ENCODE measurements at places on chromosomes 13 and 19. TPM values are rescaled to one million over a fixed set of nuclear protein-coding genes. Genes with fewer than 3 reads are reported as not detected.

GRCh38 chr13:96817336-96817941, 176.8 kb downstream of the OXGR1 start:
- H3K36me3 ChIP-seq: no peaks in the 10 kb centered on the region
- H3K4me1 ChIP-seq: no peaks in the 10 kb centered on the region
- H3K27ac ChIP-seq: no peak overlapping the region
- no peaks in the 10 kb centered on the region for H3K27me3 ChIP-seq

Gene NXNL1
- polyA plus RNA-seq: not detected

GRCh38 chr13:75194717-75195462, 287.1 kb downstream of the TBC1D4 start:
- H3K4me3 ChIP-seq: no peak overlapping the region
- DNase-seq: no peak
- H3K27me3 ChIP-seq: no peaks in the 10 kb centered on the region
- H3K36me3 ChIP-seq: no peaks in the 10 kb centered on the region
- no peak overlapping the region for H3K27ac ChIP-seq

Gene PGLYRP2
- not detected for polyA plus RNA-seq

Gene ZNF44
- polyA plus RNA-seq: 5.2 TPM

DNA sequence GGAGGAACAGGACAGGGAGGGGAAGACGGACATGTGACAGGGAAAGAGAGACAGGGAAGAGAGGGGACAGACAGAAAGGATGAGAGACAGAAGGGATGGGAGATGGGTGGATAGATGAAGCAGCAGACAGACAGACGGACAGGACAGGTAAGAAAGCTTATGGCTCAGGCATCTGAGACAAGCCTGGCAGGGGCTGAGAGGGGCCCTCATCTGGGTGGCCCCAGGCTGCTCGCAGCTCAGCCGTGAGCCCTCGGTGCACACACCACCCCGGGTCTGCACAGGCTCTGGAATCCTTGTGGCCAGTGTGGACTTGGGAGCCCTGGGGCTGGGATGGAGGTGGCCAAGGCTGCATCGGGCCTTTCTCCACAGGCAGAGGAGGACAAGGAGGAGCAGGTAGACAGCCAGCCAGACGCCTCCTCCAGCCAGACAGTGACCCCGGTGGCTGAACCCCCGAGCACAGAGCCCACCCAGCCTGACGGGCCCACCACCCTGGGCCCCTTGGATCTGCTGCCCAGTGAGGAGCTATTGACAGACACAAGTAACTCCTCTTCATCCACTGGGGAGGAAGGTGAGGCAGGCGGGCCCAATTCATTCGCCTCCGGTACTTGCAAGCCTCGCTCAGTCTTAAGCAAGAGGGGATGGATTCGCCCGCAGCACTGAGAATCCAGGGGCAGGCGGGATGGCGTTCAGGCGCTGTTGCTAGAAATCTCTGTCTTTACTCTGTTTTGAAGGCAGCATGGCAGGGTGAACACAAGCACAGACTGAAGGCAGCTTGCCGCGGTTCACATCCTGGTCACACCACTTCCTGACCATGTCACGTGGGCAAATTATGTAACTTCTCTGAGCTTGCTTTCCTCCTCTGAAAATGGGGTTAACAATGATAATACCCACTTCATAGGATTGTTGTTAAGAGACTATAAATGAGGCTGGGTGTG, 14.0 kb downstream of the GRAMD1A start:
- DNase-seq: no peak
- peaks cover 36% of the 10 kb centered on the region for H3K36me3 ChIP-seq
- no peaks in the 10 kb centered on the region for H3K27me3 ChIP-seq
- H3K4me1 ChIP-seq: peaks cover 3% of the 10 kb centered on the region

DNA sequence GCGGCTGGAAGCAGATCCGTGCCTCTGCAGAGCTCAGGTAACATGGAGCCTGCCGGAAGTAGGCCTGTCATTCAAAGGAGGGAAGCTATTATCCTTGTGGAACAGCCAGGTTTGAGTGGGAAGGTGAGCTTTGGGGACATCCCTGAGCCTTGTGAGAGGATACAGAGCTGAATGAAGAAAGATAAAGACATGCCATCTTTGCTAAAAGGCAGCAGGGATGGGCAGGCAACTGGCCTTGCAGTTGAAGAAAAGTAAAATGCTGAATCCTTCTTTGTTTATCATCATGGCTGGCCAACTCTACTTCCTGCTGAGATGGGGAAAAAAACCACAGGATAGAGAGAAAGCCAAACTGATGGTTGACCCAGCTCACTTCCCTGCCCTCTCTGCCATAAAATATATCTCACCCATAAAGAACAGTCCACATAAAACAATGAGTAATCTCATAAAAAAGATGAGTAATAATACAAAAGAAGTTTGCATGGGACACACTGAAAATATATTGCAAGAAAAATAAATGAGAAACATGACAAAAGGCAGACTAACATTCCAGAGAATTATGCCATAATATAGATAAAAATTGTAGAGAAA, 226.3 kb downstream of the DLEU7 start:
- H3K27me3 ChIP-seq: no peaks in the 10 kb centered on the region
- H3K4me1 ChIP-seq: no peaks in the 10 kb centered on the region
- no peak overlapping the region for H3K27ac ChIP-seq
- peak; percentile 84 for DNase-seq
- no peak overlapping the region for H3K4me3 ChIP-seq

GRCh38 chr13:99071666-99072065, 93.8 kb upstream of the DOCK9 start:
- no peak overlapping the region for H3K27ac ChIP-seq
- no peaks in the 10 kb centered on the region for H3K36me3 ChIP-seq
- H3K4me1 ChIP-seq: peaks cover 7% of the 10 kb centered on the region
- no peak for DNase-seq
- no peak overlapping the region for H3K4me3 ChIP-seq

Gene MAB21L1
- 2.7 TPM for polyA plus RNA-seq

Data from fibroblast of lung (primary cell).